ENCODE measurements at places on chromosomes 12 and 14.

GRCh38 chr12:122659579-122659978 lies 43.6 kb downstream of the HCAR2 start:
- no peak for DNase-seq

DNA sequence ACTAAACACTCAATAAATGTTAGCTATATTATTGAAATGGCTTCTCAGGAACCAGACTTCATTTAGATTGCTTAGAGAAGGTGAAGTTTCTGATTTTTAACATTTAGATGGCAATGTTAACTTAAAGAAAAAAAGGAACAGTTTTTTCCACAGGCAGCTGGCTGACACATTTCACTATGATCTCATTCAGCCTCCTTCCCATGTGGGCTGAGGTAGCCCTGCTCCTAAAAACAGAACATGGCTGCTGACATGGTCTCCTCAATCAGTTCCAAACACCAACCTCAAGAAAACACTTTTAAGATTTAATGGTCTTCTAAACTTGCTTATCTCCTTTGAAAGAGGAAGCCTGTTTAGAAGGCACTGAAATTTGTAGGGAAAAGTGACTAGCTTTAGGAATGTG lies 23.8 kb downstream of the GNS start:
- DNase-seq: no peak

DNA sequence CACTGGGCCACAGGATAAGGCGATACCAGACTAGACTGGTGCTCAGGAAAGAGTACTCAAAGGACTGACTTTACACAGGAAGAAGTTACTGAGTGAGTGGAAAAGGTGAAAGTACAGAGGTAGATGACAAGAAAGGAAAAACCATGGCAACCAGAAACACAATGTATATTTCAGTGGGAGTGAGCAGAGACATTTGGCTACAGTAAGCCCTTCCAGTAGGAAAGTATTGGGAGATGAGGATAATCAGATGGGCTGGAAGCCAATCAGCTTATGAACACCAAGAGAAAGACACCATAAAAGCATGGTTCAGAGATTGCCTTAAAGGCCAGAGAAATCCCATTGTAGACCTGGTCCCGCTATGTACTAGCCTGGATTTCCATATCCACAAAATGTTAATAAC lies 51.6 kb downstream of the TMTC1 start:
- no peak for DNase-seq

DNA sequence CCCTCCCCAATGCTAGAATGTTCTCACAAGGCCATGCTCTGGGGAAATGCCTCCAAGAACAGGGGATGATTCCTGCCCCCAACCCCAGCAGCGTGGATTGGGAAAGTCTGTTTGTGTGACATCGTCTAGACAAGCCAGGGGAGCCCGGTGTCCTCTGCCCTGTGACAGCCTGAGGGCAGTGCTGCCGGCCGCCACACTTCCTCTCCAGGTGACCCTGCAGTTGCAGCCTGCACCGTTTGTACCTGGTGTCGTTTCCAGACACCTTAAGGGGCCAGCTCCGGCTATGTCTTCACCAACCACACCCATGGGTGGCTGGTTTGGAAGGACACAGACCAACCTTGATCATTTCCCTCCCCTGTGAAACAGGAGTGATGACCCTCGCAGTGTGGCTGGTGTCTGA lies 372.6 kb downstream of the BCL11B start:
- no peak for DNase-seq

- DNase-seq: peak; percentile 81
These were observed 1.4 kb downstream of the SYNE3 start for GRCh38 chr14:95515080-95515489.

GRCh38 chr12:122917507-122918121 lies 21.7 kb upstream of the VPS37B start:
- DNase-seq: peak; percentile 62

- DNase-seq: no peak
These were observed 808.1 kb upstream of the USP15 start for GRCh38 chr12:61452076-61452475.

GRCh38 chr14:74917646-74918081 lies 5.4 kb downstream of the RPS6KL1 start:
- DNase-seq: no peak

- DNase-seq: no peak
These were observed 163.0 kb upstream of the PELI2 start for GRCh38 chr14:55955175-55955574.

DNA sequence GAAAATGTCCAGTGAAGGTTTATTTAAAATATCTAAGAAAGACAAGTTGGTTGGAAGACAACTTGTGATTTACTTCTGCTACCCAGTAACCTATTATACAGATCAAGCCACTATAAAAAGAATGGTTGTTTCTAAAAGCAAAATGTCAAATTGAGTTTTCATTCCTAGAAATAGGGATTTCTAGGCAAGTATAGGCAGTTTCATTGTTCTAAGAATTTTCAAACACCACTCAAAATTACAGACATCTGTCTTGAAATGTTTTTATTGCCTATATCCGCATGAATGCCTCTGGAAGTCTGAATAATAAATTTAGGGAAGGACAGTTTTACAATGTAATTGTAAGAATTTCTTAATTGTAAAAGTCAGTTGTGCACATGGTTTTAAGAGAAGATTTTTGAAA lies 8.6 kb downstream of the YEATS4 start:
- no peak for DNase-seq

DNA sequence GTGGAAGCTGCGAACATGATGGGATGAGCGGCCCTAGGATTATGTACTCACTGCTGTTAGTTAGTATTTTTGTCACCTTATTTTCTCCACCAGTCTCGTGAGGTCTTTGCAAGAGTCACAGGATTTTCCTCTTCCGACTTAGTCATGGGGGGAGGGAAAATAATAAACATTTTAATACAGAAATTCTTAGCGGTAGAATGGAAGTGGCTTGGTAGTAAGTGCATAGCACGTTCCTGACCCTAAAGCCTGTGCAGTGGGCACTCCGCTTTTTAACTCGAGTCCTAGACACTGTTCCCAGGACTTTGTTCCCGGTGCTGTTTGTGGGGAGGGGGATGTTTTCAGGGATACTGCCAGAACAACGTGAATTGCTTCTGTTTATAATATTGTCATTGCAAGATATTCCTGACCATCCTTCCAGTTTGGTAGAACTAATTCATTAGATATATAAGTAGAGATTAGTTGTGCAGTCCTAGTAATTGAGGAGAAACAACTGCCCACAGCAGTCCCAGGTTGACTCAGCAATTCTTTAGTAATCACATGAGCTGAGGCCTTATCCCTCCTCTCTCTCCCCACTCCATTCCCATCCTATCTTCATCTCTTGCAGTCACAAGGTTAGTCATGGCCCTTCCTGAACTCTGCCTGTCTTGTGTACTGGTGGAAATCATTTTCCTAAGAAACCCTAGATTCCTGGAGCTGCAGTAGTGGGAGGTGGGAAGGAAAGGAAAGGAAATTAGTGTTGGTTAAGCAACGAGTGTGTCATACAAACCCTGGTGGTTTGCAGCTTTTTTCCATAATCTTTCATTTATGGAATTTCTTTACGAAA lies 799 bp downstream of the SLC38A6 start:
- DNase-seq: no peak
